Mesangial cell (primary cell): ENCODE measurements at places on chromosomes 7 and 10. TPM values are rescaled to one million over a fixed set of nuclear protein-coding genes. Genes with fewer than 3 reads are reported as not detected.

Gene CTNNA3
- 0.38 TPM in 1 of 2 replicates, not detected in the other for total RNA-seq

Gene RPA3
- total RNA-seq, result 13.1 and 25.7 TPM in 2 replicates

Gene TMEM184A
- 4.1 and 4.4 TPM in 2 replicates for total RNA-seq

Gene SORCS1
- under 0.01 and 0.38 TPM in 2 replicates for total RNA-seq

Gene TMEM139
- total RNA-seq, result 5.5 and 30.2 TPM in 2 replicates

Gene FAM24A
- total RNA-seq, result not detected in 2 replicates

Gene ITGB8
- 14.7 and 46.4 TPM in 2 replicates for total RNA-seq

Gene ZNF488
- 0.25 and 1.1 TPM in 2 replicates for total RNA-seq

Gene ELN
- 0.38 TPM in 1 of 2 replicates, not detected in the other for total RNA-seq

Gene XRCC2
- 0.38 and 4.9 TPM in 2 replicates for total RNA-seq

Gene EIF5AL1
- under 0.01 and 0.49 TPM in 2 replicates for total RNA-seq

Gene AGMO
- 0.13 TPM in 1 of 2 replicates, not detected in the other for total RNA-seq

Gene ZNF503
- total RNA-seq, result 25.1 and 116 TPM in 2 replicates

Gene PPIA
- total RNA-seq, result 1,637 and 3,097 TPM in 2 replicates

Gene TMEM196
- under 0.01 and 0.13 TPM in 2 replicates for total RNA-seq

Gene PPP1R17
- not detected in 2 replicates for total RNA-seq

Gene PRSS58
- total RNA-seq, result not detected in 2 replicates

Gene MYH16
- total RNA-seq, result 1.1 TPM in 1 of 2 replicates, not detected in the other

Gene CNNM1
- 0.16 and 0.63 TPM in 2 replicates for total RNA-seq

Gene SDK1
- total RNA-seq, result 5.9 and 9.3 TPM in 2 replicates

Gene WNT8B
- not detected in 2 replicates for total RNA-seq

Gene MRC1
- total RNA-seq, result not detected in 2 replicates

Gene HOXA9
- 87.0 and 98.1 TPM in 2 replicates for total RNA-seq

Gene ZNF727
- not detected in 2 replicates for total RNA-seq

Gene PVRIG
- total RNA-seq, result not detected in 2 replicates

Gene CALML3
- not detected in 2 replicates for total RNA-seq

Gene NOS3
- total RNA-seq, result 2.0 and 4.3 TPM in 2 replicates

Gene TUBAL3
- total RNA-seq, result not detected in 2 replicates

Gene FBXW4
- 16.5 and 32.1 TPM in 2 replicates for total RNA-seq

Gene TNPO3
- total RNA-seq, result 44.5 and 63.6 TPM in 2 replicates

Gene PAPOLB
- total RNA-seq, result under 0.01 TPM in 1 of 2 replicates, not detected in the other

Gene CYREN
- 46.8 and 50.3 TPM in 2 replicates for total RNA-seq

Gene ACTR3C
- 2.3 and 8.4 TPM in 2 replicates for total RNA-seq

Gene TUBB8
- total RNA-seq, result 0.25 and 0.33 TPM in 2 replicates

Gene GPR15LG
- total RNA-seq, result 1.1 TPM in 1 of 2 replicates, not detected in the other

Gene CHAT
- total RNA-seq, result not detected in 2 replicates

Gene LRRTM3
- total RNA-seq, result not detected in 2 replicates

Gene PYROXD2
- 3.7 and 18.0 TPM in 2 replicates for total RNA-seq

Gene LAMB1
- total RNA-seq, result 241 and 438 TPM in 2 replicates

Gene PRKAR2B
- 3.4 TPM in 2 replicates for total RNA-seq

Gene GALNT11
- 24.0 and 39.2 TPM in 2 replicates for total RNA-seq

Gene LRRC17
- total RNA-seq, result 23.5 and 71.7 TPM in 2 replicates

Gene LEP
- not detected in 2 replicates for total RNA-seq

Gene PDE1C
- total RNA-seq, result 2.8 and 3.6 TPM in 2 replicates
